ENCODE measurements at places on chromosomes 12 and 14. TPM values are rescaled to one million over a fixed set of nuclear protein-coding genes. Genes with fewer than 3 reads are reported as not detected.

DNA sequence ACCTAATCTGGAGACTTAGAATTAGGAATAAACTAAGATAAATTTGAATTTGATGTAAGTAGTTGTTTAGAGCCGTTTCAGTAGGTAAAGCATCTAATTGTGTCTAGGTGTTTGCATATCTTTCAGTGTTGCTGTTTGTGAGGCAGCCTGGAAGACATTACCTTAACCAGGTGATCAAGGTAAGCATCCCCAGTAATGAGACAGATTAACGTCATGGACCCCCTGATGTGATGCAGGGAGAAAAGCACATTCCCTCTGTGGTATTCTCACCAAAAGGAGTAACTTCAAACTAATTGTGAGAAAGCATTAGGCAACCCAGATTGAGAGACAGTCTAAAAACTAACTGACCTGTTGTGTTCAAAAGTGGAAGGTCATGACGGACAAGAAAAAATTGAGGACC lies 251.6 kb downstream of the NUAK1 start:
- H3K27me3 ChIP-seq, result no peaks in the 10 kb centered on the region
- no peak for DNase-seq
- no peak overlapping the region for H3K27ac ChIP-seq
- no peaks in the 10 kb centered on the region for H3K36me3 ChIP-seq
- H3K4me3 ChIP-seq, result no peak overlapping the region
- no peaks in the 10 kb centered on the region for H3K4me1 ChIP-seq

DNA sequence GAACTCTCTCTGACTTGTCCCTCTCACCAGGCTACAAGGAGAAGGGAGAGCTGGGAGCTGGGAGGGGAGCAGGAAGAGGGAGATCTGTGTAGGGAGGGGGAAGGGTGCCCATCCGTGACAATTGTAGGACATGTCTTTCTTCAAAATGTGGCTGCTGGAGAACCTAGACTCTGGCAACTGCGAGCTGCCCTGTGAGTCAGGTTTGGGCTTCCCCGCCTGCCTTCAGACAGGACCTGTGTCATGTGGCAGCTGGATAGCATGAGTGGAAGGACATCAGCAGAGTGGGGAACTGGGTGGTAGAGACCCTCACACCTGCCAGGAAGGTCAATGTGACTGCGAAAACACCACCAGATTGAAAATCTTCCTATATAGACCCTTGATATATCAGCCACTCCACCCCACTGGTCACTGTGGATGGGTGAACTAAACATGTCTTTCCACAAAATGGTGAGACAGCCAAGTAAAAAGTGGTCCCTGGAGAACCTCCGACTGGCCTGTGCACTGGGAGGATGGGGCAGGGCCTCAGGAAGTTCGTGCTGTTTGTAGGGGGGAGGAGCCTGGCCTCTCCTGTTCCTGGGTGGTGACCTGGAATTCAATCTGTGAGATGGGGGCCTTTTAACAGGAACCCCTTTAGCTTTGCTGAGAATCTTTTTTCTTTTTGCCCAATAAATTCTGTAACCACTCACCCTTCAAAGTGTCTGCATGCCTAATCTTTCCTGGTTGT lies 62.2 kb upstream of the CAPRIN2 start:
- H3K4me1 ChIP-seq, result no peaks in the 10 kb centered on the region
- H3K36me3 ChIP-seq, result no peaks in the 10 kb centered on the region
- H3K27me3 ChIP-seq, result no peaks in the 10 kb centered on the region

DNA sequence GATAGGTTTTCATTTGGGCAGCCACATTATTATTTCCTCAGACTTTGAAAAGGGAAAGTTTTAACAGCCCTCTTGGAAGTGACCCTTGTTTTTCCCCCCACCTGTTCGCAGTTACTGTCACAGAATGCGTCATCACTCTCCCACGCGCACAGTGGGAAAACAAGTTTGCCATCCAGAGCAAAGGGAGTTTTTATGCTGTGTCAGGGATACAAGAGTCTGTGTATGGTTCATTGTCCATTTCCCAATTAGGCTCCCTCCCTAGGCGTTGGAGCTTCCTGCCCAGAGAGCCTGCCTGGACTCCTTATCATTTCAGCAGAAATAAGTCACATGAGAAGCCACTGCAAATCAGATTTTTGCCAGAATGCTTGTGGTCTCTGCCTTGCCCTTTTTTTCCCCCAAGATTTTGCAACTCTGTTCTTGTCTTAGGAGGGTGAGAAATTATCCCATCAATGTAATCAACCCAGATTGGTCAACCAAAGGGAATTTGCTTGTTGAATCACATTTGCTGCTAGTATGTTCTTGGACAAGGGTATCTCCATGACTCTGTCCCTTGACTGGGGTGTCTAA lies 104.1 kb downstream of the IGF1 start:
- H3K36me3 ChIP-seq, result no peaks in the 10 kb centered on the region
- H3K4me1 ChIP-seq, result no peaks in the 10 kb centered on the region
- no peaks in the 10 kb centered on the region for H3K27me3 ChIP-seq
- H3K27ac ChIP-seq, result no peak overlapping the region
- no peak for DNase-seq
- no peak overlapping the region for H3K4me3 ChIP-seq

- H3K27ac ChIP-seq, result peak overlapping the region; percentile 53
- H3K36me3 ChIP-seq, result no peaks in the 10 kb centered on the region
- peaks cover 55% of the 10 kb centered on the region for H3K4me1 ChIP-seq
- H3K27me3 ChIP-seq, result no peaks in the 10 kb centered on the region
Observed at GRCh38 chr12:96208346-96208745, 14.2 kb downstream of the ELK3 start.

- peaks cover 44% of the 10 kb centered on the region for H3K4me1 ChIP-seq
- DNase-seq, result no peak
- H3K36me3 ChIP-seq, result no peaks in the 10 kb centered on the region
- H3K27me3 ChIP-seq, result no peaks in the 10 kb centered on the region
- no peak overlapping the region for H3K4me3 ChIP-seq
Observed at GRCh38 chr12:47731723-47732122, 6.4 kb upstream of the ENDOU start.

DNA sequence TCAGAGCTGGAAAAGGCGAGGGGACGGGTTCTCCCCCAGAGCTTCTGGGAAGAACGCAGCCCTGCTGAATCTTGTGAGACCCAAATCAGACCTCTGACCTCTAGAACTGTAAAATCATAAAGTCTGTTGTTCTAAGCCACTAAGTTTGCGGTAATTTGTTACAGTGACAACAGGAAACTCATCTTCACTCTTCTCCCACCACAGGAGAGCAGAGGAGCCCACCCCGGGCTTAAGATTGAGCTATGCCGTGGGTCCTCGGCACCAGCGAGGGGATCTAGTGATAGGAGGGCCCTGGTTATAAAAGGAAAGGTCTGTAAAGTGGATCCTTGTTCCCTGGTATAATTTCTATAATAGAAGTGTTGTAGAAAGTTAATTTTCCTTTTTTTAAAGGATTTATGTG lies 7.6 kb downstream of the MLXIP start:
- no peak overlapping the region for H3K27ac ChIP-seq
- no peaks in the 10 kb centered on the region for H3K27me3 ChIP-seq
- DNase-seq, result no peak

GRCh38 chr12:52661668-52662067 lies 9.7 kb upstream of the KRT2 start:
- no peaks in the 10 kb centered on the region for H3K4me1 ChIP-seq
- no peak overlapping the region for H3K27ac ChIP-seq
- DNase-seq, result no peak
- H3K27me3 ChIP-seq, result no peaks in the 10 kb centered on the region

DNA sequence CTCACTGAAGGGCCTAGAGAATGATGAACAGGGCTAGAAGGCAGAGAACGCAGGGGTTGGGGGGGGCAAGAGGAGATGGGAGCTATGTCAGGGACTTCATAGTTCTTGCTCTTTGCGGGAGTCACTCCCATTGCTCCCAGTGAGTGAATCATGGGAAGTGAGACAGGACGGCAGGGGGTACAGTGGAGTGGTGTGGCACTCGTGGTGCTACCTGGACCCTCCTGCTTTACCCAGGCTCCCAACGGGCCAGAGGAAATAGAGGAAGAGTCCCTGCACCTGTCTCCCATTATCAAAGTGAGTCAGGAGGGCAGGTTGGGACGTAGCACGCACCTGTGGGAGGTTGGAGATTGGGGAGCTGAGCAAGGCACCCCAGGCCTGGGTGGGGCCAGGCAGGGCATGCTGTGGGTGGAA lies 1.3 kb upstream of the KRT8 start:
- no peak for DNase-seq
- H3K27ac ChIP-seq, result peak overlapping the region; percentile 85
- H3K36me3 ChIP-seq, result peaks cover 2% of the 10 kb centered on the region
- peaks cover 17% of the 10 kb centered on the region for H3K4me1 ChIP-seq
- H3K4me3 ChIP-seq, result no peak overlapping the region

GRCh38 chr14:60944204-60944603 lies 36.7 kb downstream of the TRMT5 start:
- no peaks in the 10 kb centered on the region for H3K4me1 ChIP-seq
- no peaks in the 10 kb centered on the region for H3K27me3 ChIP-seq
- no peaks in the 10 kb centered on the region for H3K36me3 ChIP-seq
- H3K27ac ChIP-seq, result no peak overlapping the region
- no peak for DNase-seq
- H3K4me3 ChIP-seq, result no peak overlapping the region

- no peak overlapping the region for H3K27ac ChIP-seq
- H3K4me1 ChIP-seq, result no peaks in the 10 kb centered on the region
- H3K27me3 ChIP-seq, result peaks cover 14% of the 10 kb centered on the region
- peak; percentile 28 for DNase-seq
- H3K4me3 ChIP-seq, result no peak overlapping the region
- H3K36me3 ChIP-seq, result no peaks in the 10 kb centered on the region
Observed at GRCh38 chr14:104594310-104595046, 10.1 kb downstream of the TMEM179 start.

DNA sequence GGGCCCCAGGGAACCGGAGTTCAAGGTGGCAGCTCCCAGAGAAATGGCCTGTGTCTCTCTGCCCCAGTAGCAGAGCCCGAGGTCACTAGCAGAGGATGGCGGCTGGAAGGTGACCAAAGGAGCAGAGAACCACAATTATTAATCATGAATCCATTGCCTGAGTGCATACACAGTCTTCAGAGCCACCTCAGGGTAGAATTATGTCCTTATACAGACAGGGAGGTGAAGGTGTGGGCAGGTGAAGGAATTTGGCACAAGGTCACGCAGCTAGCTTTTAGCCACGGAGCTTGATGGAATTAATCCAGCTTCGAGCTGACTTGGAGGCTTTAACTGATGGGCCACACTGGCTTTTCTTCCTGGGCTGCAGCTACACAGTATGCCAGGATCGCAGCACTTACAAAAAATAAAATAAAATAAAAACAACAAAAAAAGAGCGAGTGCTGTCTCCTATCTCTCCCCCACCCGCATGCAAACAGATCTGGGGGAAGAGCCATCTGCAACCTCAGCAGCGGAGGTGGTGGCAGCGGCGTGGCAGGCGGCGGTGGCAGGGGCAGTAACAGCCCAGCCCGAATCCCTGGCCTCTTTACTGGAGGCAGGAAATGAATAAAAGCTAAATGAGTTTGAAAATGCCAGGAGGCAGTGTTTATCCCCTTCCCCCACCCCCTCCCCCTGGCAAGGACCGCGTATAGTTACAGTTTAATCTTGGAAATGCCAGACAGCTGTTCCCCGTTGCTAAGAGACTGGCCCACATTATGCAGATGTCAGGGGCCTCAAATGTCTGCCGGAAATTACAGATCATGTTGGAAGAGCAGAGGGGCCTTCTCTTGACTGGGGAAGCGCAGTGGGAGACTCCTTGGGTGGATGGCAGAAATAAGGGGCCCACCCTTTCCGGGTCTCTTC lies 93.5 kb downstream of the LRRC74A start:
- H3K4me3 ChIP-seq, result peak overlapping the region; percentile 8
- H3K36me3 ChIP-seq, result no peaks in the 10 kb centered on the region
- DNase-seq, result no peak
- peak overlapping the region; percentile 93 for H3K27ac ChIP-seq

DNA sequence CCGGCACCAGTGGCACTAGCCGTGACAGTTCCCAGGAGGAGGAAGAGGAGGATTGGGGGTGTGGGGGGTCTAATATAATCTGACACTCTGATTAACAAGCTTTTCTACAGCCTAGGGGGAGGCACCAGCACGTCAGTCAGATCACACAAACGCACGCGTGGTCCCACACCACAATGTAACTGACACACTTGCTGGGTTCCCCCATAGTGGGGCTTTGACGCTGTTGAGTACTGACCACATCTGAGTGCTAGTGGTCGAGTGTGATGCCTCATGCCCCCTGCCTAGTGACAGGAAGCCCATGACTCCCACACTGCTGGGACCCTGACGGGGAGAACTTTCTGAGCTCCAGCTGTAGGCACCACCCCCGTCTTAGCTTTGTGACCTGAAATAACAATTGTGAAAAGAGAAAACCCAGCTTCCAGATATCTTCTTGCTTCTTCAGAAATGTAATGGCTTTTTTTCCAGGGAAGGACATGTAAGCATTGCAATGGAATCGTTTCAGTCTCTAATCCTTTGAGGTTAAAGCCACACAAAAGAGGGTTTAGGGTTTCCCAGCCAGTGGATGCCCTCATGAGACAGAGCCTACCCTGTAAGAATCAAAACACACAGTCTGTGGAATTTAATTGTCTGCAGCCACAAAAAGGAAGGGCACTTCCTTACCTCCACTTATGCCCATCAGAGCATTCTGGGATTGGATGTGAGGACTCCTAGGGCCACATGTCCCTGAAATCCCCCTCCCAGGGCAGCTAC lies 183.9 kb downstream of the PIWIL1 start:
- H3K27ac ChIP-seq, result no peak overlapping the region
- DNase-seq, result no peak
- no peaks in the 10 kb centered on the region for H3K36me3 ChIP-seq
- H3K27me3 ChIP-seq, result peaks cover 12% of the 10 kb centered on the region

- H3K27me3 ChIP-seq, result no peaks in the 10 kb centered on the region
- no peak for DNase-seq
- H3K4me1 ChIP-seq, result no peaks in the 10 kb centered on the region
- no peaks in the 10 kb centered on the region for H3K36me3 ChIP-seq
- no peak overlapping the region for H3K4me3 ChIP-seq
Observed at GRCh38 chr14:51581017-51581881, 70.5 kb upstream of the FRMD6 start.

- no peaks in the 10 kb centered on the region for H3K27me3 ChIP-seq
- H3K36me3 ChIP-seq, result no peaks in the 10 kb centered on the region
- no peak overlapping the region for H3K27ac ChIP-seq
- H3K4me3 ChIP-seq, result no peak overlapping the region
- DNase-seq, result no peak
- peaks cover 10% of the 10 kb centered on the region for H3K4me1 ChIP-seq
Observed at GRCh38 chr12:42760550-42760949, 171.0 kb upstream of the PRICKLE1 start.

GRCh38 chr14:101026341-101026740 lies 122.8 kb upstream of the RTL1 start:
- H3K36me3 ChIP-seq, result no peaks in the 10 kb centered on the region
- H3K4me3 ChIP-seq, result no peak overlapping the region
- H3K27me3 ChIP-seq, result no peaks in the 10 kb centered on the region
- no peaks in the 10 kb centered on the region for H3K4me1 ChIP-seq

TCL1B gene
- total RNA-seq, result not detected

PLA2G1B gene
- 42.2 TPM for total RNA-seq

PPP4R4 gene
- total RNA-seq, result 5.9 TPM

ERH gene
- total RNA-seq, result 128 TPM

NKX2-1 gene
- 180 TPM for total RNA-seq

BMP4 gene
- 11.5 TPM for total RNA-seq

AQP5 gene
- 6.4 TPM for total RNA-seq

EIF2S1 gene
- total RNA-seq, result 64.7 TPM

FAIM2 gene
- total RNA-seq, result 2.9 TPM

All from lower lobe of right lung (tissue), 2 donors.